Activated CD4-positive, alpha-beta T cell treated with anti-CD3 and anti-CD28 coated beads, Interleukin-2, Interleukin-4, amounts not matched to agents 100 ng/mL and 50 ng/mL, durations not matched to agents 16 hours and 8 hours (primary cell): ENCODE measurements at places on chromosomes 3 and 15.

- DNase-seq = no peak
Measured at GRCh38 chr15:91465696-91466095, 365.6 kb downstream of the SV2B start.

DNA sequence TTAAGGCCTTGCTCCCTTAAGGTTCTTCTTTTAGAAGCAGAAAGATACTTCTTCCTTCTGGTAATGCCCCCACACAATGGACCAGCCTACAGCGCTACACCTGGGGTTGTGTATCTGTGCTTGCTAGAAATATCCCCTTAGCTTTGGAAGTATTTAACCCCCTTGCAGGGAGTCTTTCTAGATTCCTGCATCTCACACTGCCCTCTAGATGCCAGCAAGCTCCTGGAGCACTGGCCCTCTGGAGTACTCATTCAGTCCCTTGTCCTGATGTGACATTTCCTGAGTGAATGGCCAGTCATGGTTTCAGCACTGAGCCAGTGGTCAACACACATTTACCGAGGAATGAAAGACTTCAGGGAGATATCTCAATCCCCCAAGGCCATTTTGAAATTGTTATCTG, 30.4 kb upstream of the RBP2 start:
- no peak for DNase-seq

GRCh38 chr15:59721411-59721810, 32.3 kb upstream of the BNIP2 start:
- no peak for DNase-seq

GRCh38 chr3:38343797-38344594, 2.6 kb upstream of the XYLB start:
- no peak for DNase-seq

GRCh38 chr15:55737373-55737772, 5.6 kb downstream of the PRTG start:
- no peak for DNase-seq

GRCh38 chr3:14791343-14791945, 27.3 kb upstream of the FGD5 start:
- DNase-seq = peak; percentile 53

DNA sequence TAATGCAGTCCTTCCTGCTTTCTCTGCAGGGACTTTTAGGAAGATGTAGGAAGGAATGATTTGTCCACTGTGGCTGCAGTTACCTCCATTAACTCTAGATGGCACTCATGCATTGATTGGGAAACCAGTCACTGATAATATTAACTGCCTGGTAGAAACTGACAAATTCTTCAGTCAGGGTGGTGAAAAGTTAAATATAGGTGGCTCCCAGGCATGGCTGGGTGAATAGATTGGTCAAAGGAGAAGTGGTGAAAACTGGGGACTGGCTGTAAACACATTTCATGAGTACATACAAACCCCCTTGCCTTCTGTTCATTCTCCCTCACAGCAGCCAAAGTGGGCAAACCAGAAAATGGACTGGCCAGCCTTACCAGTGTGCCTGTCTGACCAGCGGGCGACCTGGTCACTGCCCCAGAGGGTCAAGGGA, 333.4 kb downstream of the THSD4 start:
- peak; percentile 7 for DNase-seq

DNA sequence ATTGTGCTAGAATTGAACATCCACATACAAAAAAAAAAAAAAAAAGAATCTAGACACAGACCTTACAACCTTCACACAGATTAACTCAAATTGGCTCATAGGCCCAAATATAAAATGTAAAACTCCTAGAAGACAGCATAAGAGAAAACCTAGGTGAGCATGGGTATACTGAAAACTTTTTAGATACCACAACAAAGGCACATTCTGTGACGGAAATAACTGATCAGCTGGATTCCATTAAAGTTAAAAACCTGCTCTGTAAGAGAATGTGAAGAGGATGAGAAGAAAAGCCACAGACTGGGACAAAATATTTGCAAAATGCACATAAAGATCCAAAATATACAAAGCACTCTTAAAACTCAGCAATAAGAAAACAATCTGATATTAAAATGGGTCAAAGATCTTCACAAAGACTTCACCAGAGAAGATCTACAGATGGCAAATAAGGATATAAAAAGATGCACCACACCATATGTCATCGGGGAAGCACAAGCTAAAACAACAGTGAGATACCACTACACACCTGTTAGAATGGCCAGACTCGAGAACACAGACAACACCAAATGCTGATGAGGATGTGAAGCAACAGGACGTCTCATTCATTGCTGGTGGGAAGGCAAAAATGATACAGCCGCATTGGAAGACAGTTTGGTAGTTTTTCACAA, 167.9 kb downstream of the PDE8A start:
- no peak for DNase-seq

GRCh38 chr15:60918234-60918959, 310.7 kb downstream of the RORA start:
- no peak for DNase-seq

GRCh38 chr15:70164156-70164900, 66.6 kb upstream of the TLE3 start:
- DNase-seq = no peak

DNA sequence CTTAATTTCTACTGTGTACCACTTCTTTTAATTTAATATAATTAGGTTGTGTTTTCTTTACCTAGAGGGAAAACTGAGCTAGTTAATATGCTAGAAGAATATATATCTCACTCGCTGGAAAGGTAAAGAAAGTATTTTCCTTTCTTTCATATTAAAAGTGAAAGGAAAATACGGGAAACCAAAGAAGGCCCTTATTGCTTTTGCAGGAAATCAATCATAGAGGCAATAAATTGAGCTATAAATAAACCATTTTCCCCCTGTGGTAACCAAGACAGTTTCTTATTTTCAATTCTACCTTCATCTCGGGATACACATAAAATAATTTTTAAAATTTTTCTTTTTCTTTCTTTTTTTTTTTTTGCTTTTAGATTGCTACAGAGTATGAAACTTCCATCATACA, 101.6 kb downstream of the CBLB start:
- no peak for DNase-seq

- no peak for DNase-seq
Measured at GRCh38 chr3:189172668-189173419, 1.1 kb downstream of the TPRG1 start.

GRCh38 chr3:130627143-130627855, 110.3 kb downstream of the COL6A6 start:
- no peak for DNase-seq

DNA sequence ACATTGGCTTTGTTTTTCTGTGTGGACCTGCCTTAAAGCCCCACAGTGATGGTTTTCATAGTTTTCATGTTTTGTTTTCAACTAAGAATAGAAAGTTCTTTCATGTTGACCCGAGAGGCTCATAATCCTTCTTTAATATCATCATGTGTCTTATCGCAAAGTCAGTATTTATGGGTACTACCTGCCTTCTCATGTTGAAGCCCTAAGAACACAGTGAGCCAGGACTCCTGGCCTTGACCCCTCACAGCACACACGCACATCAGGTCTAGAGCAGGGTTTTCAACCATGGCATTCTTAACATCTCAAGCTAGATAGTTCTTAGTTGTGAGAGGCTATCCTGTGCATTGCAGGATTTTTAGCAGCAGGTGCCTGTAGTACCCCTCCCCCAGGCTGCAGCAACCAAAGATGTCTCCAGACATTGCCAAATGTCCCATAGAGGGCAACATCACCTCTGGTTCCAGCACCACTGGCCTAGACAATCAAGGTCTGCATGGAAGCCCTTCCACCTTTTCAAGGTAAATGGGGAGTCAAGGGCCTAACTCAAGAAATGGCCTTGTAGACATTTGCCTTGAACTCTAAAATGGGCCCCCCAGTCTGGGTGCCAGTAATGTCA, 118.3 kb downstream of the MTHFS start:
- no peak for DNase-seq

DNA sequence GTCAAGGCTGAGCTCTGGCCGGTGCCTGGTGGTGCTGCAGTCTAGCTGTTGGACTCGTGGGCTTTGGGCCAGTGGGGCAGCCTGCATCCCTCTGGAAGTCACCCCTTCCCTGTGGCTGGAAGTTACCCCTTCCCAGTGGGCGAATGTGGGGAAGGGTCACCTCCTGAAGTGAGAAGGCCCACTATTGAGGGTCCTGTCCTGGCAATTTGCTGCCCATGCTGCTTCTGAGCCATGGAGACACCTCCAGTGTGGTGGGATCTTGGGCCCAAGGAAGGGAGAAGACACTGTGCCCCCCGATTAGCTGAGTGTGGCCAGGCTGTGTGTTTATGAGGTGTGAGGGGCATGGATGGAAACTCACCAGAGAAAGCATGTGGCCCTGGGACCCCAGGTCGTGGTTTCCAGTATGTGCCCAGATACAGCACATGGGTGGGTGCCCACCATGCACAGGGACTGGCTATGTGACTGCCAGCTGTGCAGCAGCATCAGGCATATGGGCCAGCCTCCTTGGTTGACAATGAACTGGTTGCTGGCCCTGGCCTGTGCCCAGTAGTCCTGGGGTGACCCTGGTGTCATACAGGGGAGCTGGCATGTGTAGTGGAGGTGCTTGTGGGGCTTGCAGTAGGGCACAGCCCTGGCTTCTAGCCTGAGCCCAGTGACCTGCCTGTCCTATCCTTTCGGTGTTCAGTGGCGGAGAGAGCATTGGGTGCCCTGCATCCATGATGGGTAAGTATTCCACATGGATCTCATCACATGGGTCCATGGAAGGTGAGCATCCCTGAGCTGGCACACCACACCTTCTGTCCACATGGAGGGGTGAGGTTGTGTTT, 221.2 kb downstream of the SNRPN start:
- no peak for DNase-seq

DNA sequence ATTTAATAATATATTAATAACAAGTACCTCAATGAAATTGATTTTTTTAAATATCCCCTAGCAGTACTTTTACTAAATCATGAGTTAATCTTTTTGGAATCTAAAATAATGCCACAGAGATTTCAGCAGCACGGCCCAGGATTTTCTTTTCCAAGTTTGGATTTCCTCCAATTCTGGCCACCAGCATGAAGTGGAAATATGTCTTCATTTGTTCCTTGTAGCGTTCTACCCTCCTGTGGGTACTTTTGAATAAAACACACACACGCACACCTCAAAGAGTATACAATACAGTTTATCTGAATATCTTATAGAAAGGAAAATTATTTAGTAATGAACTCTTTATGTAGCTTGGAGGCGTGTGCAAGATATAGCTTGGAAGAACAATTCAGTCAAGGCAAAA, 125.1 kb upstream of the STT3B start:
- no peak for DNase-seq

- no peak for DNase-seq
Measured at GRCh38 chr15:95635666-95636065, 694.8 kb upstream of the NR2F2 start.

DNA sequence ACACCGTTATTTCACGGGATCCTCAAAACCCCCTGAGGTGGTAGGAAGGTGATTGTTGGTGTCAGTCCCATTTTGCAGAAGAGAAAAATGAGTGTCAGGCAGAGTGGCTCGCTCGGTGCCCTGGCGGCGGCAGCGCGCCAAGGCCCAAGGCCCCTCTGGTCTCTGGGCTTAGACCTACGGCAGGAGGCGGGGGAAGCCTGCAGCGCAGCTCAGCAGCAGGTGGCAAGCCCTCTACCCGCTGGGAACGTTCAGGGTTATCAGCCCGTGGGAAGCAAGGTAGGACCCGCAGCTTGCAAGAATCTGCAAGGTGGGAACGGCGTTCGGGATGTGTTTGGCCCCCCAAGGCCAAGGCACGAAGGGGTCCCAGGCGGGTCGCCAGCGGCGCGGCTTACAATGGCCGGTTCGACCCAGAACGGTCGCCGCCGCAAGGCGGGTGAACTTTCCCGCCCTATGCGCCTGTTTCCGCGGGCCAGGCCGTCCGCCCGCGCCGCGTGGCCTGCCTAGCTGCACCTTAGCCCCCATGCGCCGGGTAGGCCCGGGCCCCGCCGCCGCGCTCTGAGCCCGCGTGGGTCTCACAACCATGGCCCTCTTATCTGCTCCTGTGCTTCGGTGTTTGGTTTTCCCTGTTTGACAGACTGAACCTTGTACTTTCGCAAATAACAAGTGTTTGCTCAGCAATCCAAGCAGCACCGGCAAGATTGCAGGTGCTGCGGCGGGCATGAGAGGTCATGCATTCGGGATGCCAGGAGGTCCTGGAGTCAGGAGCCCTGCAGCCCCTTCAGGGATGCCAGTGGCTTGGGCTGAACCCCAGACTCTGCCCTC, 39.7 kb downstream of the CCNL1 start:
- DNase-seq = no peak

DNA sequence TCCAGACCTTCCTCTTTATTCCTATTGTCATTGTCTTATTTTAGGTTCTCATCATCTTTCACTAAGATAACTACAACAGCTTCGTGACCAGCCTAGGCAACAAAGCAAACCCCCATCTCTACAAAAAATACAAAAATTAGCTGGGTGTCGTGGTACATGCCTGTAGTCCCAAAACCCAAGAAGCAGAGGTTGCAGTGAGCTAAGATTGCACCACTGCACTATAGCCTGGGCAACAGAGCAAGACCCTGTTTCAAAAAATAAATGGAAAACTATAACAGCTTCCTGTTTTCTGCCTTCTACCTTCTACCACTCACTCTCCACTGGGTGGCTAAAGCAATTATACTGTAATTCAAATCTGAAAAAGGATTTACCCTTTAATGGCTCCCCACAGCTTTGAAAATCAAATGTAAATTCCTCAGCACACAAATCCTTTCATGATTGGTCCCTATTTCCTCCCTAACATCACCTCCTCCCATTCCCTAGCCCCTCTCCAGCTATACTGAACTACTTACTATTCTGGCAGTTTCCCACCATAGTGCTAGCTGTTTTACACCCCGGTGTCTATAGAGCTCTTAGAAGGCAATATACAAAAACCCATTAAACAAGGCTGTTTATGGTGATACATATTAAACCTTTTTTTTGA, 33.4 kb downstream of the LRRFIP2 start:
- DNase-seq = no peak

DNA sequence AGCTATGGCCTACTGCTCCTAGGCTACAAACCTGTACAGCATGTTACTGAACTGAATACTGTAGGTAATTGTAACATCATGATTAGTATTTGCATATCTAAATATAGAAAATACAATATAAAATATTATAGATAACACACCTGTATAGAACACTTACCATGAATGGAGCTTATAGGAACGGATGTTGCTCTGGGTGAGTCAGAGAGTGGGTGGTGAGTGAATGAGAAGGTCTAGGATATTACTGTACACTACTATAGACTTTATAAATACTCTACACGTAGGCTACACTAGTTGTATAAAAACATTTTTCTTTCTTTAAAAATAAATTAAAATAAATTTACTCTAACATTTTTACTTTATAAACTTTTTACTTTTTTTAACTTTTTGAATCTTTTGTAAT, 224.0 kb upstream of the CBLB start:
- DNase-seq = no peak

DNA sequence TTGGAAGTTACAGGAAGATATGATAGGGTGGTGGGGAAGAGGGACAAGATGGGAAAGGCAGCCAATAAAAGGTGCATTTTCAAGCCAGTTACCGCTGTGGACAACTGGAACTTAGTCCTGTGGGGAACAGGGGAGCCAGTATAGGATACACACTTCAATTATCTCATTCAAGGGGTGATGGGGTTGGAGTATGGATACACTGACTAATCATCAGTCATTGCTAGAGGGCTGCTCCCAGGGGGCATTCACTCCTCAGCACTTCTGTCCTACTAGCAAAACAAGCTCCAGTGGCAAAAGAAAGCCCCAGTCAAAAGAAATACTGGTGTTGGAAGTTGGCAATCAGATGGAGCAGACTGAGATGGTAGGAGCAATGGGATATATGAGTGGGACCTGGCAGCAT, 183.4 kb upstream of the GADL1 start:
- DNase-seq = no peak

- DNase-seq = no peak
Measured at GRCh38 chr15:90813796-90814190, 54.6 kb upstream of the FURIN start.

- DNase-seq = peak; percentile 87
Measured at GRCh38 chr15:40274350-40275274, 8.3 kb downstream of the ANKRD63 start.
